ENCODE measurements at places on chromosomes 5 and 9.

- DNase-seq = no peak
Observed at GRCh38 chr5:76642390-76643040, 19.3 kb upstream of the F2RL2 start.

GRCh38 chr9:127531676-127532075 is 80.4 kb downstream of the LRSAM1 start:
- DNase-seq = no peak

DNA sequence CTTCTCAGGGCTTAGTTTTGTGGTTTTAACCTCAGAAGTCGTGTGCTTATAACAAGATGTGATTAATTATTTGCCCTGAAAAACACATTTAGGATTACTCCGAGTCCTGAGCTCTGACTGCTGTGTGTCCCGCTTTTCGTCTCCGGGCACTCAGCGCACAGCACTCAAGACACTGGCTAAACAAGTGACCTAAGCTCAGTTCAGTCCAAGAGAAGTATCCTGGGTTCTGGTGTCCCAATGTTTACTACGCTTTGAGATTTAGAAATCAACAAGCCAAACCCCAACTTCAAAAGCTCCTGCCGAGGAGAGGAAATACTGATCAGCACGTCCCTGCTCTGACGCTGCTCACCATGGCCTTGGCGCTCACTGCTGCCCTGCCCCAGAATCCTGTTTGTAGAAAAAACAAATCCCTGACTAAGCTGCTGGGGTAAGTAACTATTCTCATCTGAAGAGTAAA is 53.2 kb downstream of the IPPK start:
- DNase-seq = no peak

- DNase-seq = no peak
Observed at GRCh38 chr5:72093824-72094223, 13.5 kb upstream of the MAP1B start.

DNA sequence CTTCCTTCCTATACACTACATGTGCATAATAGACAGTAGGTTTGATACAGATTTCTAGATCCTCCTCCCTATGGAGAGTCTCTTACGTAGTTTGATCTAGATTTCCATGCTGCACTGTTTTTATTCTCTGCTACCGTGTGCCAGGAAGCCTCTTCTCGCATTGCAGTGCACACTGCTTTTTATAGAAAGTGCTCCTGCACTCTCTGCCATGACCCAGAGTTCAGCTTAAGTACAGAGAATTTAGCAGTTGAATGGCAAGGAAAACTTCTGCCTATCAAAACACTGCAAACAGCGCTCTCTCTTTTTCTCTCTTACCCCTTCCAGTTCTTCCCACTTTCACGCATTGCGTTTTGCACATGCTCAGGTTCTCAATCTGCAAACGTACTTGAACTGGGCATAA is 187.4 kb downstream of the ARHGAP26 start:
- no peak for DNase-seq

DNA sequence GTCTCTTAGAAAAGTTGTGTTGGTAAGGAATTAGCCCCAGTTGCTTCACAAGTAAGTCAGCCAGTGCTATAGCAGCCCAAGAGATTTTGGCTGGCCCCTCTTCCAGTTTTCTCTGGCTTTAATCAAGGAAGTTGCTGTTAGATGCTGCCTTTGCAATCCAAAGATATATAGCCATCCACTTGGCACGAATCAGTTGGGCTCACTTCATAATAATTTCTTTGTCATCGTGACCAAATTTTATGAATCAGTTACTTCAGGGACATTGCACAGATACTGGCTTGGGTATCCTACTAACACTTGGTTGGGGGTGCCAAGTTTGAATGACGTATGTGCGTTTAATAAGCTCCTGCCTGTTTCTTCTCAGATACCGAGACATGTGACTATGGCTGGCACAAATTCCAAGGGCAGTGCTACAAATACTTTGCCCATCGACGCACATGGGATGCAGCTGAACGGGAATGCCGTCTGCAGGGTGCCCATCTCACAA is 81.5 kb downstream of the VCAN start:
- no peak for DNase-seq

- no peak for DNase-seq
Observed at GRCh38 chr9:109192732-109193361, 25.8 kb upstream of the FRRS1L start.

GRCh38 chr5:92907938-92908606 is 672.9 kb downstream of the NR2F1-AS1 start:
- DNase-seq = no peak

DNA sequence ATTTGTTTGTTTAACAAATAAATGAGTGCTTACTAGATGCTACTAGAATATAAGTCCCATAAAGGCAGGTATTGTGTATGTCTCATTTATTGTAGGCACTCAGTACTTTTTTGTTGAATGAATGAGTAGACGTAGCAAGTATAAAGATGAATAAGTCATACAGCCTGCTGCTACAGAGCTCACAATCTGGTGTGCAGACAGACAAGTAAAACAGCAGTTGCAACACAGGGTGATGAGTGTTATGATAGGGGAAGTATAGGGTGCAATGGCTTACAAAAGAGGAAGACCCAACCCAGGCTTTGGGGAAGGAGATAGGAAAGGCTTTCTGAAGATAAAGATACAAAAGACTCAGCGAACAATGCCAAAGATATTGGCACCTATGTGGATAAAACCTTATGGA is 47.7 kb downstream of the SH3RF2 start:
- no peak for DNase-seq

DNA sequence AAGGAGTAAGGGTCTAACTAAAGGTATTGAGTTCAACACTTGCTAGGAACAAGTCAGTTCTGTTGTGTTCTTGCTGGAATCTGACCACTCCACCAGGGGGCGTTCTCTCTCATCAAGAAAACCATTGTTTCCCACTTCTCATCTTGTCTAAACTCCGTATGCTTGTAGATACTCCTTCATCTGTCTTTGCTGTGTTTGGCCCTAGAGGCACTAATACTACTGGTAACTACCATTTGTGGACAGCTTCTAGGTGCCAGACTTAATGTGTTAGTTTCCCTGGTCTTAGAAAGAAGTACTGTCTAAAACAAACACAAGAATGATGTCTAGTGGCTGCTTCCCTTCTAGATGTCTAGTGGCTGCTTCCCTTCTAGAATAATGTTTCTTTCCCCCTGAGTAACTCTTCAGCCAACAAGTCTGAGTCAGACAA is 18.7 kb upstream of the PTPDC1 start:
- no peak for DNase-seq
